ENCODE measurements at places on chromosomes 5 and 9.

DNA sequence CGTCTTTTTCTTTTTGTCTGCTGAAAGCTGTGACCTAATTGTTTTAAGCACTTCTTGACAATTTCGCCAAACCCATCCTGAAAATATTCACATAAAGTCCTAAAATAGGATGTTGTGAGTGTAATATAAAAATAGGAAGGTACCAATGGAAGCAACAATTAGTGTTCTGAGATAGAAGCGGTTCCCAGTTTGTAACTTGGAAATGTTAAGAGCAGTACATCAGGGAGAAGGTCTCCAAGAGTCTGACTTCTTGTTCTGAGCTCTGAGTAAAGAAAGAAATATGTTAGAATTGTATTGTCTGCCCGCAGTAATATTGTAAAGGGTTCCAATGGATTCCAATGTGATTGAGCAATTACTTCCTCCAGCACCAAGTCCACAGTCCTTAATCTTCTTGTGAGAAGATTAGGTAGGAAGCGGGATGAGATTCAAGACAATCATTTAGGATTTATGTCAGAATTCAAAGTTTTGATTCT is 3.9 kb downstream of the VCAN start:
- peak; percentile 88 for DNase-seq

GRCh38 chr5:74096325-74096724 is 470.3 kb downstream of the ARHGEF28 start:
- DNase-seq, result no peak

GRCh38 chr5:2205596-2206226 is 323.0 kb upstream of the IRX4 start:
- DNase-seq, result no peak

DNA sequence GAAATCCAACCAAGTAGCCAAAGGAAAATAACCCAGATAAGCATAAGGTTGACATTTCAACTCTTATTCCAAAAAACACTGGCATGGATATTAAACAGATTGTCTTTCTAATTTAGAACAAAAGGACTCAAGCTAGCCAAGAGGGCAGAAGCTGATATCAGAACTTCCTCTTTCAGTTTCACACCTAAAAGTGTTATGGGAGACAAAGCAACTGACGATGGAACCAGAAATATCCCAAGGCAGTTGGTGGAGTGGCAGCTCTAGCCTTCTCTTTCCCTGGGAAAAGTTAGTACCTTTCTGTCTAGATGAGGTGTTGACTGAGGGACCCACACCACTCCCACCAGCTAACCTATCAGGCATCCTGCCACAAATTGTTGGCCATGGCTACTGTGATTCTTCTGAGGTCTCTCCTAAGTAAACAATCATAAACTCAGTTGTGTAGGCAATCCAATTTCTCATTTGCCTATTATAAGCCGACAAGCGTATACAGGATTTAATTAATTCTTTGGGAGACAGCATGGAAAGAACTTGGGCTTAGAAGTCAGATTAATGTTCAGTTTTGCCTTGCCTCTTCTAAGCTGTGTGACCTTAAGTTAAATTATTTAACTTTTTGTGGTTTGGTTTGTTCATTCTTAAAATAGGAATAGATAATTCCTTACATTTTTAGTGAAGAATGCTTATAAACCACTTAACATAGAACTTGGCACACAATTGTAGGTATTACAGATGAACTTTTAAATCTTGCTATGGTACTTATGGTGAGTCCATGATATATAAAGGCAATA is 110.9 kb upstream of the ADAMTSL1 start:
- no peak for DNase-seq

DNA sequence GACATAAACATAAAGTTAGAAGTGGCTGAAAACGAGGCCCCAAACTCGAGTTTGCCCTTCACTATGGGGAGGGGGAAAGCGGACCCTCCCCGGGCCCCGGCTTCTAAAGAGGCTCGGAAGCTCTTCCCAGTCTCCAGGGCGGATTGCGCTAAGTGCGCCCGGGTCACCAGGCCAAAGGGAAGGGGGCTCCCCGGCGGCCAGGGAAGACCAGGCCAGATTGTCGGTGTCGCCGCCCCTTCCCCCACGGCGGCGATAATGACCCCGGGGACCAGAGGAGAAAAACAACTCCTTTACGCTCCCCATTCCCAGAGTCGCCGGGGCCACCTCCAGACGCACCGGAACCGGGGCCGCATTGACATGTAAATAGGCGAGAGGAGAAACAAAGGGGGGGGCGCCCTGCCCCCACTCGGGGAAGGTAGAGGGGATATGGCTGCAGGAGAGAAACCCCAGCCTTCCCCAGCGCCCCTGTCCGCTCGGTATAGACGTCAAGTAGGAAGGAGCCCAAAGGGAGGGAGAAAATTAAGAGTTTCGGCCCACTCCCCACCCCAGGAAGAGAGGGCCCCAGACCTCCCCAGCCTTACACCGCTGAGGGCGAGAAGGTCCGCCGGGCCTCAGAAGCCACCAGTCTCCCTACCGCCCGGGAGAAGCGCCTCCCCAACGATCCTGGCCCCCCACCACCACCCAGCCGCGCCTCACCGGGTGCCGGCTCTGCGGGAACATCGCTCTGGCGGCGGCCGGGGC is 1.7 kb downstream of the TLE1 start:
- DNase-seq, result peak; percentile 41

DNA sequence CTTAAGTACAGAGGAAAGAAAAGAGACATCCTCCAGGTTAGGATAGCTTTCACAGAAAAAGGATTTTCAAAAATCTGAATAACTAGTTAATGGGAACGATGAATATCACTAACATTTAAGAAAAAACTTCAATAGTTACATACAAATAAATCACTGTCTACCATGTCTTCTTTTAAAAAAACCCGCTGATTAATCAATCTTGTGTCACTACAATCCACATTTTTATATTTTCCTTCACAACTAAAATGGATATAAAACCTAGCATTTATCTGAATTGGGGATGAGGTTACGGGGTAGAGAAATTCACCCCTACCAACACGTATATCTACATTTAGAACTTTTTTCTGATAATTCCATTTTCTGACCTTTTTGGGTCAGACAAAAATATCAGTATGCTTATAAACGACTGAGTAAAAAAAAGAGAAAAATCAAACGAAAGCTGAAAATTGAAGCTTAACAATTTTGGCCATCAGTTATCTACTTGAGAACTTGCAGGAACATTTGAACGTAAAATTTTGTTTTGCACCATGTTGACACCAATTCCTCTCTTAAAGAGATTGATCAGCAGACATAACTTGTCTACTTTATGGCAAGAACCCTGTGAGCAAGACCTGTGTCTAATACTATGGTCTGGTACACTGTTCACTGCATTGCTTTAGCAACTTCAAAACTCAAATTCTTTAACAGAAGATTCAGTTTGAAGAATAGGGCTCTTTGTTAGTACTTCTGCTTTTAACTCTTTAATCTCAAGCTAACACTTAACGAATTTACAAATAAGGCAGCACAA is 4.8 kb downstream of the NR3C1 start:
- no peak for DNase-seq

DNA sequence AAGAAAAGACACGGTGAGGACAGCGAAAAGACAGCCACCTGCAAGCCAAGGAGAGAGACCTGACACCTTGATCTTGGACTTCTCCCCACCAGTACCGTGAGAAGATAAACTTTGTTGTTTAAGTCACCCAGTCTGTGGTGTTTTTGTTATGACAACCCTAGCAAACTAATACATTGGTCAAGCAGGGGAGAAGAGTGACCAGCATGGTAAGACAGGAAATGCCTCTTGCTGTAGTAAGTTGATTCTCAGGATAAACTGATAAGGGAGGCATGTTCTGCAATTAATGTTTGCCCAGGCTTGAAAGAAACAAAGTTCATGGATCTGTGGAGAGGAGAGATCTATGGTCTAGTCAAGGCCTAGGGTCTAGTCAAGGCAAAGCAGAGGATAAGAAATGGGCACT is 801.2 kb downstream of the MAT2B start:
- DNase-seq, result no peak

DNA sequence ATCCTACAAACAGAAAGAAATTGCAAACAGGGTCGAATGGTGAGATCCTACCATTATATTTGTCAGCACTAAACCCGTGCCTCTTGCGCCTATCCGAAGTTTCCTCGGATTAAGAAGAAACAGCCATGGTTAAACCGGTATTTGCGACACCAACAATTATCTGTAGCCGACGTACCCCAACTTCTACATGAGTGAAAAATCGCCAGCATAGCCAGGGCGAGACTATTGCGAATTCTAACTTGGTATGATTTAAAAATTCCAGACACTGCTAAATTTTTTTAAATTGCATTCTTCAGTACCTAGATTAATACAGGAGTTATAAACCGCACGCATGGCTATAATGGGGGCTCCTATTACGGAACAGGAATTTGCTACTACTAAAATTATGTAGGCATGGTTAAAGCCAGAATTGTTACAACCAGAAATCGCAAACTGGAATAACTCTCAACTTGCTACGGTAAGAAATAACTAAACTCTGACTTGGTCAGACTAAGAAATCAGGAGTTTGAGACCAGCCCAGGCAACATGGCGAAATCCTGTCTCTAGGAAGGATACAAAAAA is 25.3 kb upstream of the ANXA2R start:
- DNase-seq, result no peak
